ENCODE measurements at places on chromosomes 2 and 18.

- no peak for DNase-seq
Observed at GRCh38 chr2:231922311-231923009, 3.7 kb downstream of the NPPC start.

GRCh38 chr18:78875016-78875777 lies 104.4 kb upstream of the SALL3 start:
- no peak for DNase-seq

- DNase-seq: peak; percentile 59
Observed at GRCh38 chr2:43105586-43106558, 120.5 kb downstream of the ZFP36L2 start.

GRCh38 chr18:12398625-12399024 lies 9.1 kb upstream of the PRELID3A start:
- no peak for DNase-seq

GRCh38 chr2:237859533-237860272 lies at the start of gene RAMP1:
RAMP1 (plus strand) TSS chr2:237859623; CDS start chr2:237859676, 53 bp downstream.
- no peak for DNase-seq

- no peak for DNase-seq
Observed at GRCh38 chr2:149082735-149083134, 44.2 kb downstream of the LYPD6B start.

DNA sequence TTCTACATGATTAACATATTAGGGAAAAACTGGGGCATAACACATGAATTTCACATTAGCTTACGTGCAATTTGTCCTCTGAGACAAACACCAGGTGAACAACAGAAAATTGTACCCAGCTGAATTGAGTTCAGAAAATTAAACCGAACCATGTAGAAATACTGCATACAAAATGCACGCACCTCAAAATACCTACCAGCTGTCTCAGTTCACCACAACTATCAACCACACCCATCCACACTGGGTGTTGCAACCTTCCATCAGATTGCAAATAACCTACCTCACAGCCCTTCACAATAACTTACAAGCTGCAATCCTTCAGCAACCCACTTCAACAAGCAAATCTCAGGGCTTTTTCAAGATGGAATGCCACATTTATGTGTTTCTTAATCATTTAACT lies 55.9 kb downstream of the UNC50 start:
- DNase-seq: no peak

DNA sequence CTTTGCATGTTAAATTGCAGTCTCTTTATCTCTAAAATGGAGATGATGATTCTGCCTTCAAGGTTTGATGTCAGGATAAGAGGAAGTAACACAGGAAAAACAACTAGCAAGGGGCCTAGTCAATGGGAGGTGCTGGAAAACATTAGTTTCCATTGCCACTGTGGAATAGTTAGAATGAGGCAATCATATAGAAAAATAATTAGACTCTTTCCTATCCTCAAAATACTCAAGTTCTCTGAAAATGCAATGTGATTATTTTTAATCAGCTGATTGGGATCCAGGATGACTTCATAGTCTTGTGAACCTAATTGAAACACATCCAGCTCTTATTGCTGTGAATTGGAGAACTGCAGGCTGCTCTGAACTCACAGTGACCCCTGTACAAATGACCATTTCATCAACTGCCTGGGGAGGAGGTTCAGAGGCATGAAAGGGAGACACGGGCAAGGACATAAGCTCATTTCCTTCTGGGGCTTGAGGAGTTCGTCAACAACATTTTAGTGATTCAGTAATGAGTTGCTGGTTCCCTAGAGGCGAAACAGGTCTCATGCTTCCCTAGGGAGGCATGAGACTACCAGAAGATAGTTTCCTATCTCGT lies 422.5 kb downstream of the LPIN1 start:
- DNase-seq: no peak

DNA sequence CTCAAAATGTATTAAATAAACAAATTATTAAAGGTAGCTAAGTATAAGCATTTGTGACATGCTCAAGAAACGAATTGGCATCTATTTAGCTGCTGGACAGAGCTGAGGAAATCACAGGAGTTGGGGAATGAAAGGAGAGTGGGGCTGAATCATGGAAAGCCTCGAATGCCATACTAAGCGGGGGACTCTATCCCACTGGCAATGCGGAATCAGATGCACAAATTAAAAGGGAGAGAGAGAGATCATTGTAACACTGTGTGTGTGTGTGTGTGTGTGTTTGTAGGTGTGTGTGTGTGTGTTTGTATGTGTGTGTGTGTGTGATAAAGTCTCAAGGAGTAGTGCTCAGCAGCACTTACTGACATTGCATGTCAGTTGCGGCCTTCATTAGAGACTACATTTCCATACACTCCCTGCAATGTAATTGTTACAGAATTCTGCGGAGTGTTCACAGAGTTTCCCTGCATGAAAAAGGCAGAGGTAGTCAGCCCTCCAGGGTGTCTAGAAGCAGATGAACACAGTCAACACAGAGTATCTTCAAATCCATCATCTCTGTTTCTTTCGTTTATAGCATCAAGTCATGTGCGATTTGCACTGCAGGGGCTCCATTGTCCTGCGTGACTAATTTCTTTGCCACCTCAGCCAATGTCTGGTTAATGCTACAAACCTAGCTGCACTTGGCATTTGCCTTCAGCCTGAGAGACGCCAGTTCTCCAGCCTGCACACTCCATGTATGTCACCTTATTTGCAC lies 111.7 kb upstream of the CYRIA start:
- no peak for DNase-seq

Data from AG04450 (cell line).